Right ventricle myocardium superior (tissue), 1 donor: ENCODE measurements at places on chromosomes 6 and 20. TPM values are rescaled to one million over a fixed set of nuclear protein-coding genes. Genes with fewer than 3 reads are reported as not detected.
A peak's percentile ranks its signal among the peaks of the same experiment; 100 is the strongest.

Gene PACRG
- total RNA-seq: 7.4 TPM

Gene RPP40
- 3.1 TPM for total RNA-seq

Gene BFSP1
- total RNA-seq: 0.73 TPM

Gene SIRPD
- total RNA-seq: not detected

Gene AKAP7
- 10.3 TPM for total RNA-seq

Gene HEY2
- total RNA-seq: 60.6 TPM

- no peak for DNase-seq
Observed at GRCh38 chr6:99933129-99933528, 60.9 kb downstream of the MCHR2 start.

GRCh38 chr6:11218538-11219399, 13.7 kb downstream of the NEDD9 start:
- DNase-seq: peak; percentile 71

- DNase-seq: no peak
Observed at GRCh38 chr6:75498862-75499261, 5.3 kb upstream of the FILIP1 start.

DNA sequence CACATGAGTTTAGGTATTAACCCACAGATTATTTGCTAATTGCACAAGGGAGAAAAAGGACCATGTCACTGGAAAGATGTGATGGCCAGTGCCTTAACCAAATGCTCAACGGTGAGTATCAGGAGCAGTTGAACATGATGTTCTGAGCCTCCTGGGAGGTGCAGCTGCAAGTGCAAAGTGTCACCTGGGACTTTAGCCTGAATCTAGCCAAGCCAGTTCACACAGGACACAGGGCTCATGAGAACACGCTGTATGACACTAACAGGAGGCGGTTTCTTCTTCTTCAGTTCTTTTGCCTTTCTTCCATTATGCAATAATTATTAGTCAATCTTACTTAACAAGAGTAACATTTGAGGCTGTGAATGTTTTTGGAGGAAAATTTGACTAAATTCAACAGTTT, 225.3 kb downstream of the THBS2 start:
- DNase-seq: no peak

DNA sequence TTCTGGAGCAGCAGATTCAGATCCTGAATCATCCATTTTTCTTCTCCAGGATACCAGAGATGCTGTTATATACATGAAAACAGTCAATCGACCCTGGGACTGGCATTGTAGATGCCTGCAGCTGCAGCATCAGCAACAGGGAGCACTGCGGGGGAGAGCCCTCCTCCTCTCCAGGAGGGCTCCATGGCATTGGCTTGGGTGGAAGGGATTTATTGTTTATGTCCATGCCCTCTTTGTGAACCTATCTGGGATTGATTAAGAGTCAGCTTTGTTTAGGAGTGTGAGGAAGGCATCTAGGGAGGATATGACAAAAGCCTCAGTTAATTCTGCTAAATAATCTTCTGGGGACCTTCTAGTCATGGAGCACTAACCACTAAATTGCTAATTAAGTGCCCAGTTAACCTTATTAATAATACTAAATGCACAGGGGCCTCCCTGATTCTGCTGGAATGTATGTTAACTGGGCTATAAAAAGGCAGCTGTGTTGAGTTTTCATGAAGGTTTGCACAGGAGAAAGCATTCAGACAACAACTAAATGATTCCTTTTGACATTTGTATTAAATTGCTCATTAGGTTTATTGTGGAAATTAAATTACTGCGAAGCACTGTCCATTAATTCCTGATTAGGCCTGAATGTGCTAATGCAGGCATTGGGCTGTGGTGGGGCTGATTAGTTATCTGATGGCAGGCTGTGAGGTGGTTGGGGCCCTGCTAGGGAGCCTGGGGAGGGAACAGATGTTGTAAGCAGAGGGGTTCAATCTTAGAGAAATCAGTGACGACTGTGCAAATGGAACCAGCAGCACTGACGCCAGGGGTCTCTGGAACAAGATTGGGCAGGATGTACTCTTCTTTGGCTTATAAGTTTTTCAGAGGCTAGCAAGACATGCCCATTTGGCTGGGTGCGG, 57.6 kb downstream of the IMPG1 start:
- DNase-seq: no peak

DNA sequence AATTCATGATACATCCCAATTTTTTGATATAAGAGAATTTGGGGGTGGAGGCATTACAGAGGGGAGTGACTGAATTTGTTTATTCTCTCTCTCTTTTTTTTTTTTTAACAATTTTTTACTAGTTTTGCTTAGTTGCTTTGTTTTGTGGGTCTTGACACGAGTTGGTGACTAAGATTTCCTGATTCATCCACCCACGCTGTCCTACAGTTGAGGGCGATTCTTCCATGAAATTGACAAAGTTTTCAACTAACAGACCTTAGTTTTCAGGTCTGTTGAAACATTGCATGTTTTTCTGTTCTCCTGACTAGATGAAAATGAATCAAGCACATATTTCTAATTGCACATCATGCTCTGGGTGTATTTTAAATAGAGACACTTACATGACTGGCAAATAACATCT, 613.8 kb downstream of the TFAP2B start:
- DNase-seq: no peak

GRCh38 chr20:4555188-4555890, 166.4 kb upstream of the PRND start:
- DNase-seq: no peak

DNA sequence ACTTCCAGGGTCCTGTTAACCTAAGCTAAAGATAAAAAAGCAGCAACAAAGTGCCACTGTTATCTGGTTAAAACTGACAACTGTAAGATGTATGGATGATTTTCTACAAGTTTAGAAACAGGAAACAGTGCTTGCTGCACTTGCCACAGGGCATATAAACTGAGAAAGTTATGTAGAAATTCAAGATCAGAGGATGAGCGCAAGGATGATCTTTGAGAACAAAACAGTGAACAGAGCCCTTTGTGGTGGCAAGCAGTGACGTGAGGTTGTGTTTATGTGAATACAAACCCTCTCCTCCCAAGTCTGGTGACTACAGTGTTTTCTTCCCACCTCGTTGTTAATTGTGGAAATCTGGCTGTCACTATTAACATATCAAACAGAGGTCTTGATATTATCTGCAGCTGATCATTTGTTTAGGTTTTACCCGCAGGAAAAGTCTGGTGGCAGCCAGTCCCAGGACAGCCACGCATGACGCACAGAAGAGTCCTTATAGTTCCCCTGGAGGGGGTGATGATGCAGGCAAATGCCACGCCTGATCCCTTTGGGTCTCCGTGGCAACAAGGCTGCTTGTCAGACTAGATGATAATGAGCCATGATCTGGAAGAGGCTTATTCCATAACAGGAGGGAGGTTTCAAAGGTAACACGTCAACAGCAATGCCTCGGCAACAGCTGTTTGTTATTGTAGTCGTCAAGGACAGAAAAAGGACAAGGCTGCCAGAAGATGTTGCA, 43.1 kb upstream of the TNFAIP3 start:
- DNase-seq: peak; percentile 81

GRCh38 chr6:54307439-54307910, 766 bp upstream of the TINAG start:
- no peak for DNase-seq

GRCh38 chr20:50913690-50914375, 17.4 kb downstream of the ADNP start:
- no peak for DNase-seq

GRCh38 chr20:54545676-54546358, 70.4 kb downstream of the DOK5 start:
- no peak for DNase-seq

GRCh38 chr20:39245685-39246311, 283.7 kb downstream of the DHX35 start:
- DNase-seq: no peak

DNA sequence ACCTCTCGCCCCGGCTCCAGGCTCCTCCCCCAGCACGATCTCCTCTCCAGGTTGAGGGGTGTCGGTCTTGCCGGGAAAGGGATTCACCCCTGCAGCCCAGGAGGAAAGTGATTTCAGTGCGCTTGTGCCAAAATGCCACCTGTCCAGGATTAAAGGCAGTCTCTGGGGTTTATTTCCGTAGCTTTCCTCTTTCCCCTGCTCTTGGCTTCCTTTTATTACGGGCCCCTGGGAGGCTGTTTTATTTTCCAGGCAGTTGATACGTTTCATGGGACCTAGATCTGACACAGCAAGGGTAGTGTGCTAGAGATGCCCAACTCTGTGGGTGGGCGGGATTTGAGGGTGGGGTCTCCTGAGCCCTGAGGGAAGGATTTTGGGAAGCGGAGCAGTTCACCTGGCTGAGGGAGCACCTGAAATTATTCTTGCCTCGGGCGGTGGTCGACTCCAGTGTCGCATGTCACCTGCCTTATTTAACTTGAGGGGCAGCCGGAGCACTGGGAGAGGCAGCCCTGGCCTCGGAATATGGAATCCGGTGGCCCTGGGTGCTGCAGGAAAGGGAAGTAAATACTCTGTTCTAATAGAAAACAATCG, 9.5 kb upstream of the NKX2-2 start:
- DNase-seq: no peak

DNA sequence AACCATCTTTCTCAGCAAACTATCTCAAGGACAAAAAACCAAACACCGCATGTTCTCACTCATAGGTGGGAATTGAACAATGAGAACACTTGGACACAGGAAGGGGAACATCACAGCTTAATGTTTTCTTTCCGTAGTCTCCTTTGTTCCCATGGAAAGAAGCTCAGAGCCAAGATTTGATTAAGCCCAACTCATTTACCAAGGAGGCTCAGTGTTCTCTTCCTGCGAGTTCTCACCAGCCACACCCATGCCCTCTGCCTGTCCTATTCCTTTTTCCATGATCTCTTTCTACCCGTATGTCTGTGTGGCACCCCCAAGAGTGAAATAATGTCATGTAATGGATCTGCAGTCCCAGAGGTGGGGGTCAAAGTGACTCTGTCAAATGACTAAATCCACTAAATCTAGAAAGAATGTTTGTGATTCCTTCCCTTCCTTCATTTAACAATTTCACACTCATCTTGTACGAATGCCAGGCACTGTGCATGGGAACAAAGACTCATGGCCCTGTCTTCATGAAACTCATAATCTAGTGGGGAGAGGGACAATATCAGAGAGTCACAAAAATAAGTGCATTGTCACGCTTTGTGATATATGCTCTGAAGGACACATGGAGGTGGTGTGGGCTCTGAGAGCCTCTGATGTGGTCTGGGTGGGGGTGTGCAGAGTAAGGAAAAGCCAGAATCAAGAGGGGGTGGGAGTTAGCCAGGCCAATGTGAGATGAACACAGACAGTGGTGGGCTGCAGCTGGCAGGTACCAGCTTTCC, 292.1 kb downstream of the CDC5L start:
- no peak for DNase-seq

GRCh38 chr6:50837589-50838445, 19.1 kb downstream of the TFAP2B start:
- no peak for DNase-seq

DNA sequence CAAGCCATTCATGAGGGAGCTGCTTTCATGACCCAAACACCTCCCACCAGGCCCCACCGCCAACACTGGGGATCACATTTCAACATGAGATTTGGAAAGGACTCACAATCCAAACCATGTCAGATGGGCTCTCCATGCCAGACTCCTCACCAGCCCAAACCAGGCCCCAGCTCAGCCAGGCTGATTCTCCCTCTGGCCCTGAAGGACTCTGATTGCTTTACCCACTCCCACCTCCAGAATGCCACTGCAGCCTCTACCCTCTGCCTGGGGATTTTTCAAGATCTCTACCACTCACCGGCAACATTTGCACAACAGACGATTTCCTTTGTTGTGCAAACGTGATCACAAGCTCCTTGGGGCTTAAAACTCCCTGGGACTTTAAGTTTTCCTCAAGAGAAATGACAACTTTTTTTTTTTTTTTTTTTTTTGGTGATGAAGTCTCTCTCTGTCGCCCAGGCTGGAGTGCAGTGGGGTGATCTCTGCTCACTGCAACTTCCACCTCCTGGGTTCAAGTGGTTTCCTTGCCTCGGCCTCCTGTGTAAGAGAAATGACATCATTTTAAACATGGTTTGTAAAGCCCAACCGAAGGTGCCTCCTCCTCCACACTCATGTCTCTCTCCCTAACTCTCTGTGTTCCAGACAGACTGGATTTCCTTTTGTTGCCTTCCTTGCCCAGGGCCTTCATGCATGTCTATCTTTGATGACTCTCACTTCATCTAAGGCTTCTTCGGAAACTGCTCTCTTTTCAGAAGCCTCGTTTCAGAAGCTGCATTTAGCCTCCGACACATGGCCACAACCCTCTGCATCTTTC, 147.0 kb downstream of the CDH26 start:
- DNase-seq: no peak

DNA sequence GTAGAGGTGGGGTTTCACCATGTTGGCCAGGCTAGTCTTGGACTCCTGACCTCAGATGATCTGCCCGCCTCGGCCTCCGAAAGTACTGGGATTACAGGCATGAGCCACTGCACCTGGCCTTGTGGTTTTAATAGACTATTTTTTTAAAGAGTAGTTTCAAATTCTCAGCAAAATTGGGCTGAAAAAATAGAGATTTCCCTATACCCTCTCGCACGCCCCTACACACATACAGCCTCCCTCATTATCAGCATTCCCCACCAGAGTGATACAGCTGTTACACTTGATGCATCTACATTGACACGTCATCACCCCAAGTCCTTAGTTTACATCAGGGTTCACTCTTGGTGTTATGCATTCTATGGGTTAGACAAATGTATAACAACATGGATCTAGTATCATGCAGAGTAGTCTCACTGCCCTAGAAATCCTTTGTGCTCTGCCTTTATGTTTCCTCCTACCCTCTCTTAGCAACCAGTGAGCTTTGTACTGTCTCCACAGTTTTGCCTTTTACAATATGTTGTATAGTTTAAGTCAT, 103.6 kb downstream of the CDYL start:
- no peak for DNase-seq

DNA sequence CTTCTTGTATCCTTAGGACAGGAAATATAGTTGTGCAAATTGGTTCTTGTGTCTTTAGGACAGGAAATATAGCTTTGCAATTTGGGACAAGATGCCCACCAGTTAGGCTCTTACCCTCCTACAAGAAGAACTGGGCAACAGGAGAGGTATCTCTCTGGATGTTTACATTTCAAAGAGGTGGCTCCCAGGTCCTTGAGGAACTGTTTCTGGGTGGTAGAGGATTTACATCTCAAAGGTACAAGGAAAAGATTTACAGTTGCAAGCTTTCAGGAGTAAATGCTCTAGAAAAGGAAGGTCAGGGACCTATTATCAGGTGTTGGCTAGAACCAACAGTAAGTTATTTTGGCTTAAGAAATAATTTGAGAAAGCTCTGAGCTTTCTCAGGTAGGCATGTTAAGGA, 19.2 kb downstream of the RNF182 start:
- no peak for DNase-seq

GRCh38 chr6:153207006-153207405, 75.9 kb upstream of the RGS17 start:
- no peak for DNase-seq

- DNase-seq: no peak
Observed at GRCh38 chr6:148112851-148113319, 229.8 kb upstream of the SASH1 start.

DNA sequence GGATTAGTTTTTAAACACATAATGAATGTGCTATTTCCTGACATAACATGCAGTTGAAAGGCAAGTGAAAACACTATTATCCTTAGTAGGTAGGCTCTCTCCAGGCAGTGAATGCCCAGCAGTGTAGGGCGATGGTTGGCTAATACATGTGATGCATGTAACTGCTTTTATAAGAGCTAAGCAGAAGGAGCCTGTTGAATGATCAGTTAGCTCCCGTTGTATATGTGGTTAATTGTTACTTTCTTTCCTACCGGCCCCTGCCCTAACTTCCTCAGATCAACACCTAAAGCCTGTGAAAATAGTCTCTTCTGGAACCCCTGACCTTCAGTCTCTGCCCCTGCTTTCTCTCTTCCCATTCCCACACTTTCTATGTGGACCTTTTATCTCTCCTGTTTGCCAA, 10.5 kb downstream of the SOX4 start:
- no peak for DNase-seq
